ENCODE measurements at places on chromosomes 2 and 18.

DNA sequence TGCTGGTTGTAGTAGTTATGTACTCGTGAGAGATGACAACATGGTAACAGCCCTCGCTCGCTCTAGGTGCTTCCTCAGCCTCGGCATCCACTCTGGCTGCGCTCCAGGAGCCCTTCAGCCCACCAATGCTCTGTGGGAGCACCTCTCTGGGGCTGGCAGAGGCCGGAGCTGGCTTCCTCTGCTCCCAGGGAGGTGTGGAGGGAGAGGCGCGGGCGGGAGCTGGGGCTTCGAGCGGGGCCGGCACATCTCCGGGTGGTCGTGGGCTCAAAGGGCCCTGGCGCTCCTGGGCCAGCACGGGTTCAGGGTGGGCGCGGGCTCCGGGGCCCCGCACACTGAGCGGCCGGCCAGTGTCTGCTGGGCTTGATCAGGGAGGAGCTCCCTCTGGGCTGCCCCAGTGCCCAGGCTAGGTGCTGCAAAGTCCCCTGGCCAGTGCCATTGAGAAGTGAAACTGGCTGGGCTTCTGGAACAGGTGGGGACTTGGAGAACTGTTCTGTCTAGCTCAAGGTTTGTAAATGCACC, 1012.1 kb downstream of the CNTNAP5 start:
- no peak for ATAC-seq

DNA sequence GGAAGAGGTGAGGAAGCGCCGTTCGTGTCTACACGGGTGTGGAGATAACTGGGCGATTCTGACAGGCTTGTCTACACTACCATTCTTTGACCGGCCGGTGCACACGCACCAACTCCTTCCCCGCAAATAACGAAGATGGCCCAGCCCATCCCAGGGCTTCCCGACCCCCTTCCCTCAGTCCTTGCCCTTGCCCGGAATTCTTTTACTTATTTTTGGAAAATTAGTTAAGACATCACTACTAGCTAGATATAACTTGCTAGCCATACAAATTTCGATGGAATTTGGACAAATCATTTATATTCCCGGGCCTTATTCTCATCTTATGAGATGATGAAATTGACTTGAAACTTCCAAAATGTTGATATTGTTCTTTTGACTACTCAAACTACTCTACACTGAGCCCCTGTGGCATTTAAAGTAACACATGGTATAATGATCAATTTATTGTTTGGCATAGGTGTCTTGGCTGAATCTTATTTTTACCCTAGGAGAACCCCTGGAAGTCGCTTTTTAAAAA, 1.3 kb downstream of the ERICH2 start:
- no peak for ATAC-seq

DNA sequence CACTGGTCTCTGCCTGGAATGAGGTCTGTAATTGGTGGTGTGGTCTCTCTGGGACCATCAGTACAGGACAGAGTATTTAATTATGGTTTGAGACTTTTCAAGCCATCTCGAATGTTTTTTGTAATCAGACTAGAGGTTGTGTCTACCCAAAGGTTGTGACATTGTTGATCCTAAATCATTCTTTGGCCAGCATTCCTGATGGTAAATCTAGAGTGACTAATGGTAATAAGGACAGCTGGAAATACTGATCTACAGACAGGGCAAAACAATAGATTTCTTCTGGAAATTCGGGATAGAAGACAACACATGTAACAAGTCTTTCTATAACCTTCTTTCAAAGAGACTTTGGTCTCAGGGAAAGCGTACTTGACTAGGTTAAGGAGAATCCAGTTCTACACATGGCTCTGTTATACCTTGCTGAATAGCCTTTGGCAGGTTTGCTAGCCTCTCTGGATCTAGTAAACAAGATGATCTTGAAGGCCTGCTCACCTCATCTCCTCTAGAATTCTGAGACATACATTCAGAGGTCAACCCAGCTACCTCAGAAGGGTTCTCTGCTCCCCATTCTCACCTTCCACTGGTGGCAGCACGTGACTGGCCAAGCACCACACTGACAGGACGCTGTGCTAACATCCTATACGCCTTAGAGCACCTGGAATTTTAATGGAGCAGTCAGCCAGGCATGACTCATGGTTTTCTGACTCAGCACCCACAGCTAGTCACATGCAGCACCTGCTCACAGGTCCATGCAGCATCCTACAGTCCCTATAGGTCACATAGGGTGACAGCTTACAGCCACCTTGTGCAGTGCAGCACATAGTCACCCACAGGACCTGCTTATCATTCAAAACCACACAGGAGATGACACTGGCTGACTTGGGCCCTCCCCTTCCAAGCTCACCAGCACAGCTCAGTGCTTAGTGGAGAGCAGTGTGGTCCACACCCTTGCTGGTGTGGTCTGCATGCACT, 12.2 kb downstream of the PLB1 start:
- no peak for ATAC-seq

DNA sequence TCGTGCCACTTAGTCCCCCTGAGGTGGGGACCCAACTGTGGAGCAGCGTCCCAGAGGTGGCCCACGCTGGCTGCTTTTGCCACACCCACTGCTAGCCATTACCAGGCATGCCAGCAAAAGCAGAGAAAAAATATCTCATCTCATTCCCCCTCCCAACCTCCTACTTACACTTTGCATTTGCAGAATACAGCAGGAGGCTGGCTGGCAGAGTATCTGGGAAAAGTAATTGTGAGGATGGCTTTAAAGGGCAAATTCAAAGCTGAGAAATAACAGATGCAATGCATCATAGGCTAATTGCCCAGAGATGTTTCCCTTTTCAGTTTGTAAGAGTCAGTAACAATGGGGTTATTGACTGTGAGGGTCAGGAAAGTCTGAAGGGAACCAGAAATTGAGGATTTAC, 438.1 kb upstream of the DSEL start:
- ATAC-seq = no peak

DNA sequence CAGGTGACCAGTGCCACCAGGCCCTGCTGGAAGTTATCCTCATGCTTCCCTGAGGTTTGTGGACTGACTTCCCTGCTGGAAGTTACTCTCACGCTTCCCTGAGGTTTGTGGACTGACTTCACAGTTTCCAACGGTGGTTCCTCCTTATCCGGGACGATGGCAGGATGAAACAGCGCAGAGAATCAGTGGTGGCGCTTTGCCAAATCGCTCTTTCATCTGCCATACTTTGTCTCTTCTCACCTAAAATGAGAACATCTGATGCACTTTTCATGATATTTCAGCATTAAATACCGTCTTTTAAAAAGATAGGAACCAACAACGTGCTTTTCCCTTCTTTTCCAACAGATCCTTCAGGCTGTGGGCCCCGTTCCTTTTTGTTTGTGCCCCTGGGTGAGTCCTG, 183.3 kb downstream of the LDLRAD4 start:
- no peak for ATAC-seq

GRCh38 chr18:3189884-3190283, 29.9 kb downstream of the MYOM1 start:
- ATAC-seq = no peak

- peak; percentile 15 for ATAC-seq
These were observed 10.4 kb downstream of the TOGARAM2 start for GRCh38 chr2:28991460-28991859.

GRCh38 chr2:217828336-217828735, 174.5 kb downstream of the TNS1 start:
- ATAC-seq = no peak

- ATAC-seq = no peak
These were observed 9.8 kb downstream of the STEAP3 start for GRCh38 chr2:119233326-119234020.

DNA sequence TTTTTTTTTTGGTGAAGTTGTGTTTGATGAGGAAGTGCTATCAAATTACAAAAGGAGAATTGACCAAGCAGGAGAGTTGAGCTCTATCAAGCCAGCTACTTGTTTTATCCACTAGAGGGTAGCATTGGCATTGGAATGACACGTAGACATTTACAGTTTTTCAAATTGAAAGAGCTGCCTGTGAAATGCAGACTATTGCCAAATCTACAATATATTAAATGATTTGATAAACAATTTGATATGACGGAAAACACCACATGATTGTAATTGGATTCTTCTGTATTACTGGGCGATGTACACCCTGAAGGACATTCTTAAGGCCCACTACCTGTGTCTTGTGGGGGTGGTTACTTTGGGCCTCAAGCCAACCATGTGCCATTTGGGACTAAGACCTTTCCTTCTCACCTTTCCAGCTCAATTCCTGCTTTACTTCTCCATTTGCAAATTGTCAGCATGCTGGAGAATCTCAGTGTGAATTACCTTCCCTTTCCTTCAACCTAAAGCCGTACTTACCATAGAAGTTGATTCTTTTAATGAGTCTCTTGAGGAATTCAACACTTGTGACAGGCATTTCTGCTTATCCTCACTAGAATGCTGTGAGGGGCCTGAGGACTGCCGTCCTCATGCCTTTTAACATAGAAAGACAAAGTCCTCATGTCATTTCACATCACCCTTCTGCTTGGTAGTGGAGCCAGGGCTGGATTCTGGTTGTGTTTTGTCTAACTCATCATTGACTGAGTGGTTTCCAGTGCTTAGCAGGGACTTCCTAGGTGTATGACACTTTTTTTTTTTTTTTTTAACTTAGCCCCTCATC, 134.8 kb upstream of the THUMPD2 start:
- peak; percentile 67 for ATAC-seq

GRCh38 chr2:182101263-182101662, 115.6 kb downstream of the PPP1R1C start:
- no peak for ATAC-seq

- no peak for ATAC-seq
These were observed 33.1 kb downstream of the MBD2 start for GRCh38 chr18:54191352-54191751.

GRCh38 chr2:205858881-205859441, 176.7 kb downstream of the NRP2 start:
- peak; percentile 62 for ATAC-seq

DNA sequence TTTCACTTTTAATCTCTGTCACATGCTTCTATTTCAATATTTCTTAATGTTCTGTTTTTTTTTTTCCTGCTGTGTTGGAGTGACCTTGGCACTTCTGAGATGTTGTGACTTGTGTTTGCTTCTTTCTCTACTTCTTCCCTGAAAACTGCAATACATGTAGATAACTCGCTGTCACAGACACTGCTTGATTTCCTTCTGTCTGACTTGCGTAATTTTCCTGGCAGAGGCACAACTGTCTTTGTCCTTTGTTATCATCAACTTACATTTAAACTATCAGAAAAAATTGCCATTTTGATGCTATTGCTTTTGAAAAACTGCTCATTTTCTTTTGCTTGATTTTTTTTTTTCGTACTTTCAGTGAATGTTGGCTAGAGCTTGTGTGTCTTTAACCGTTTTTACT, 69.0 kb downstream of the BABAM2 start:
- ATAC-seq = no peak

GRCh38 chr2:73983322-73984202, 1.1 kb upstream of the TET3 start:
- ATAC-seq = no peak

All from gastroesophageal sphincter (tissue), 4 donors.